Eye (tissue), 1 donor: ENCODE measurements at places on chromosomes 1 and 21.

DNA sequence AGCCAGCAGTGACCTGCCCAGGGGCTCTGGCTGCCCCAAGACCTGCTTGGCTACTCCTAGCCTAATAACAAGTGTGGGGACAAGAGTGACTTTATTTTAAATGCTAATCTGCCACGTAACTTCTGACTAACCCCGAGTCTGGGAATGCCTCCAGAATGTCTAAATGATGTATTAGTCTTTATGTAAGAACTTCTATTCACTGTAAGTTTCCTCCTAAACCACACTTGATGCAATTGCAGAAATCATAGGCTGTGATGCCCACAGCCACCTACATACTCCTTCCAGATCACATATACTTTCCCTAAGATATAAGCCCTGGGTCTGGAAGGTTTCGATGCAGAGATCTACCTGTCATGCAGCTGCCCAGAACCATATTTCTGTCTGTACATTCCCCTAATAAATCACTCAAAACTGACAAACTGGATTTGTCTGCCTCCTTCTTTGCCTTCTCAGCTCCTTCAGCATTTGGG, 5.9 kb upstream of the VPS45 start:
- no peak for DNase-seq

DNA sequence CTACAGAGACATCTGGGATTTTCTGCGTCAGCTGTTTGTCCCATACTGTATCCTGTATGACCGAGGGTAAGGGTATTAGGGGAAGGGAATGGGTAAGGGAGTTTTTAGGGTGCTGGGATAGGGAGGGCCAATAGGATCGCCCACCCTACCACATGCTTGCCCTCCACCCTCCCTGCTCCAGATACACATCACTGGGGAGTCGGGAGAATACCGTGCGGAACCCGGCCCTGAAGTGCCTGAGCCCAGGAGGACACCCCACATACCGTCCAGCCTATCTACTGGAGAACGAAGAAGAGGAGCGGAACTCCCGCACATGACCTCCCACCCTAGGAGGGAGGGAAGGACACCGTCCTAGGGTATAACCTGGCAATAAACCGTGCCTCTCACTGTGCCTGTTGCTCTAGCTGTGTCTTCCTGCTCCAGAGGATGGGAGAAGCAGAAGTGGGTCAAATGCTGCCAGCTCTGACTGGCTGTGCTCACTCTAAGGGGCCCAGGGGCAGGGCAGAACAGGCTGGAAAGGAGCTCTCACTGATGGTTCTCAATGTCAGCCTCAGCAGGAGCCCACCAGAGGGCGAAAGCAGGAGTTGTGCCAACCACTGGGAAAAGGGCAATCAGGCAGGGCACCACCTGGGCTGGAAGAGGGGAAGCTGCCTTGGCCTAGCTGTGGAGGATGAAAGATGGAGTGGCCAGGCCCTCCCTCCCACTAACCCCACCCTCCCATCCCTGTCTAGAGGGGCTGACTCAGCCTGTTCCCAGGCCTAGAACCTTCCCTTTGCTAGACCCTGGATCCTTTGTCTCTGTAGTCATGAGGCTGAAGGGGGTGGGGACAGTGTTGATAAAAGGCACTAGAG, 440 bp upstream of the LENEP start:
- DNase-seq: peak; percentile 44

- DNase-seq: no peak
Measured at GRCh38 chr1:207754974-207755700, 3.3 kb downstream of the CD46 start.

DNA sequence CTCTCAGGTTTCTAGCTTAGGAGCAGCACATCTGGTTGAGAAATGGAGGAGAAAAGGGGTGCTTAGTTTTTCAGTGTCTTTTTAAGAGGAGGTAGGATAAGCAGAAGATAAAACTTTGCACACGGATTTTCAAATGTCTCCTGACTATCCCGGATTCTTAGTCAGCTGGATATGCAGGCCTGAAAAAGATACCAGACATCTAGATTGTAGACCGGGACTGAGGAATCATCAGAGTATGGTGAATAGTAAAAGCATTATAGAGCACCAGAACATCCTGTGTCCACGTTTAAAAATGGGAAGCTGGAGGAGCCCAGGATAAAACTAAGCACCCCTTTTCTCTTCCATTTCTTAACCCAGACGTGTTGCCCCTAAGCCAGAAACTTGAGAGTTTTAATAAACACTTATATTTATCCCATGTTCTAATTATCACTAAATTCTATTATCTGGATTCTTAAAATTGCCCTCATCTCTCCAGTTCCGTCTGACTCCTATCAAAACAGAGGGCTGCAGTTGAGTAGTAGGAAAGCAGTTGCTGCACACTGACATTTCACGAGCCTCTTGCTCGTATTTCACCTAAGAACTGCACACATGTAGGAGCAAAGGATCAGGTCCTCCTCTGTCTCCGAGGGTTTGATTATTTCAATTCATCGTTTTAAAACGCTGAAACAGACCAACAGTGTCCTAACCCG, 609 bp downstream of the PIGK start:
- DNase-seq: no peak

DNA sequence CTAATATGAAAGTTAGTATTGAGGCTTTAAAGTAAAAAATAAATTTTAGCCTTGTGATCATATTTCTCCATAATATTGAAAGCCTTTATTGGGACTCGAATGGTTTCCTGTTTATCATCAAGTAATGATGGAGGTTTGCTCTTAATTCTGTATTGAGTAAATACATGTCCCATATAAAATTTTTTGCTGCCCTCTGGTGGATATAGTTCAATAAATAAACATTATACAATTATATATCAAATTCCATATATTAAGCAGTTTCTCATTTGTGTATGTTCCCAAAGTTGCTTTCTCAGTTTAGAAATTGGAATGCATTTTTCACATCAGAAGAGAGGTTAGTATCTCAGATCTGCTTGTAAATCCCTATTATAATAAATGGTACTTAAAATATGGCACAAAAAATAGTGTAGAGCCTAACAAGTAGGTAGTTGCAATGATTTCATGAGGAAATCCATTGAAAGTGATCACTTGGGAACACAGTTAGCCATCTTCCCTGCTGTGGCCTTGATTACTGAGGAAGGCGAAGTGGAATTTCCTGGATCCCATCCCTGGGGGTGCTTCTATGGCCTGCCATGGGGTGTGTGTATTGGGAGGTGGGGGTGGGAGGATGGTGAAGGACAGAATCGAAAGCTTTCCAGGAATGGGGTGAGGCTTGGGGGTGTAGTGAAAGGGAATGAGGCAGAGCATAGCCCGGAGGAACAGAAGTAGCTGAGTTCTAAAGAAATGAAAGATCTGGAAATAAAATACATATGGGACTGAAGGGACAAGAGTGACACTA, 84.1 kb upstream of the C21orf91 start:
- DNase-seq: peak; percentile 53

DNA sequence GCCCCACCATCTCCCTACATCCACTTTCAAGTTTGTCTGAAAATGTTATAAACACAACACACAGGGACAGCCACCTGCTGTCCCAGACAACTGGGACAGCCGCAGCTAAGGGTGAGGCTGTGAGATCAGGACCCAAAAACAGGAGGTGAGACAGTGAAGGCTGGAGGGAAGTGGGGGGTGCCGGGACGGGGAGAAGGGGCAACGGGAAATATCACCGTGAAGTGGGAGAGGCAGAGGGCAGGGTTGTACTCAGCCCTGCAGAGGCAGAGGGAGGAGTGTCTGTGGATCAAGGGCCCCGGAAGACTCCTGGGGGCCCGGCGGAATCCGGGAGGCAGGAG, 114.4 kb downstream of the CASZ1 start:
- DNase-seq: no peak

- DNase-seq: peak; percentile 65
Measured at GRCh38 chr1:46173361-46173856, 1.5 kb upstream of the TSPAN1 start.

DNA sequence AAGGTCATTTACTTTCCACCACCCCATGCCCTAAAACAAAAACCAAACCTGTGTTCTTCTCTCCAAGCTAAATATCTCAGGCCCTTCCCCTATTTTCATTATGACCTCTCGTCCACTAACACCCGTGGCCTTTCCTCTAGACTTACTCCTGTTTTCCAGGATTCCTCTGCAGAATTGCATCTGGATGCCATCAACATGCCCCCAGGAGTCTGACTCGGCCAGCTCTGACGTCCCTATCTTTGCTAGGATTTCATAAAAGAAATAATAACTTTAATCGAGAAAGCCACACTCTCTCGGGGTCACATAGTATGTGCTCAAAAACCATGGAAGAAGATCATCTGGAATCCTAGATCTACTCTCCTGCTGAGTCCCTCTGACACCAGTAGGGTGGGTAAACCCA, 13.5 kb downstream of the FAM89A start:
- DNase-seq: no peak

DNA sequence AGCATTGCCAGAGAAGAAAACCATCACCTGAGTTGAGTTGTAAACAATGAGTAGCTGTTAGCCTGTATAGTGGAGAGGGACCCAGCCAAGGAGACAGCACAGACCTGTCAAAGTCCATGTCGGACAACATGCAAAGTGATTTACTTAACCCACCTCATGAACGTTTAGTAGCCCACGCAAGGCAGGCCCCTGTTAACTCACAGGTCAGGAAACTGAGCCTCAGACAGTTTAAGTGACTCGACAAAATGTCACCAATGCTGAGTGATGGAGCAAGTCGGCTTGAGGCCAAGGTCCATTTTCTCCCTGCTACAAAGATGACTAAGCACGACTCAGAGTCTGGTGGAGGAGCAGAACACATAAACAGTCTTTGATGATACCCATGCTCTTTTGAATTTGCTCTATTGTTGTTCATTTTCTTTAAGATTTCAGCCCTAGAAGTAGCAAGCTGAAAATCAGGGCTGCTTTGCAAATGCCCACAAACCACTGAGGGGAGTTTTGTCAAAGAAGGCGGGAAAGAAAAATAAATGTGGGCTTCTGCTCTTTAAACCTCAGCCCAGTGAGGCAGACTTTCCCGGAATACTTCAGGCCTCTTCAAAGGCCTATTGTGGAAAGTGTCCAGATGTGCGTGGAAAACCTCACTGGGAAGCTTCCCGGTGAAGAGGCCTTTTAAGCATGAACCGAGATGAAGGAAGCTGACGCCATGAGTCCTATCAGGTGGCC, 83.8 kb upstream of the HOOK1 start:
- DNase-seq: peak; percentile 58

DNA sequence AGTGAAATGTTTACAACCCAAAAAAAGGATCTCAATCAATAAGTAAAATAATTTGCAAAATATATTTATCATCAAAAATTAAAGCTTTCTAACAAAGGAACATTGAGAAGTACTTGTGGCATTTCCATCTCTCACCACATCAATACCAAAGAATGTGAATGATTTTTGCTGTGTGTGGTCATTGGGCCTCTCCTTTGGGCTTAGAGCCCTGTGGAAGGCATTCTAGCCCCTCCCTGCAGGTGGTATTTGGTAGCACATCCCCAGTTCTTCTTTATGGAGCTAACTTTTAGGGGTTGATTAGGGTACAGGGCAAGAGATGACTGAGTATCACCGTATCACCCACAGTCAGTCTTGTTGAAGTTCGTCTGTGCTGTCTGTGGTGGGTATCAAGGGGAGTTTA, 294.1 kb upstream of the SGIP1 start:
- DNase-seq: no peak

DNA sequence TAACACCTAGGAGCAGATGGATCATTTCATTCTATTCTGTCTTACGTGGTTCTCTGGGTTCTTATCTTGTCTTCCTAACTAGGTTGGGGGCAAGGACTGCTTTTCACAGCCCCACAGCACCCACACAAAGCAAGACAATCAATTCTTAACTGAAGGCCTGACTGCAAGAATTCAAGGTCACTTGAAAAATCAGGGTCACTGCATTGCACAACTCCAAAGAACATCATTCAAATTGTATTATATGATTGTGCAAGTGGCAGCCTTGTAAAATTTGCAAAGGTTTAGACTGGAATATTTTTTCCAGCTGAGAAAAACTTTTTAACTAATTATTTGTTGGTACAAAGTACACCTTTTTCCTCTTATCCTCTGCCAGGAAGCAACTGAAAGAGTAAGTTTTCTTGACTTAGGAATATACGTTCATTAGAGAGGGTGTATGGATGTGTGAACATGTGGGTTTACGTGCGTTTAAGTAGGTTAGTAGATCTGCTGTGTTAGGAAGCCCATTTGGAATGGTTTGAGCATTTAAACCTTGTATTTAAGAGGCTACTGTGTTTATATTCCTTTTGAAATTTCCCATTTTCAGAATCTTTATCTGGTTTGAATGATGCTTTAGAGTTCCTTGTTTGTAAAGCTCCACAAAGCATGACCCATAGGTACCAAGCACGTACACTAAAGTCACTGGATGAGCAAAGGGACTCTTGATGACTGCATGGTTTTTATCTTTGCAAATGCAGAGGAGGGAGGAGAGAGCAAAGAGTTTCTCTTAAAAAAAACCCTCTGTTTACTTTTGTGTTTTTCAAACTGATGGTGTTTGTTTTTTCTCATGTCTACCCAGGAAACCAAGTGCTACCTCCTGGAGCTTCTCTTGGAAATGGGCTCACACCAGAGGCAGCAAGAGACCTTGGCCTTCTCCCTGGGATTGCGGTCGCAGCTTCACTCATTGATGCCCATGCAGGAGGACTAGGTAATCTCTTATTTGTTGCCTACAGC, 214.9 kb downstream of the FGGY start:
- DNase-seq: no peak

- no peak for DNase-seq
Measured at GRCh38 chr1:199671684-199672083, 355.8 kb upstream of the NR5A2 start.

DNA sequence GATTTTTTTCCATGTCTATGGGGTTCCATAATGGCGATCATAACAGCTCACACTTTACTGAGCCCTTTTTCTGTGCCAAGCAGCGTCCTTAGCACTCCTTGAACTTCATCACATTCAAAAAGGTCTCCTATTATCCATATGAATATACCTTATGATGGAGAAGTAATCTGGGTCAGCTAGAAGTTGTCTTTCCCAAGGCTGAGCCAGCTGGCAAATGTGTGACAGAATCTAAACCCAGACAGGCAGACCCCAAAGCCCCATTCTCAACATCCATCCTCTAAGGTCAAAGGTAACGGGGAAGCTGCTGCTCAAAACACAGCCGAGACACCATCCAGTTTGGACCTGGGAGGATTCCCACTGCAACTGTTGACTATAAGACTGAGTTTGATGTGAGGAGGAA, 249.6 kb downstream of the PRDM2 start:
- DNase-seq: no peak

DNA sequence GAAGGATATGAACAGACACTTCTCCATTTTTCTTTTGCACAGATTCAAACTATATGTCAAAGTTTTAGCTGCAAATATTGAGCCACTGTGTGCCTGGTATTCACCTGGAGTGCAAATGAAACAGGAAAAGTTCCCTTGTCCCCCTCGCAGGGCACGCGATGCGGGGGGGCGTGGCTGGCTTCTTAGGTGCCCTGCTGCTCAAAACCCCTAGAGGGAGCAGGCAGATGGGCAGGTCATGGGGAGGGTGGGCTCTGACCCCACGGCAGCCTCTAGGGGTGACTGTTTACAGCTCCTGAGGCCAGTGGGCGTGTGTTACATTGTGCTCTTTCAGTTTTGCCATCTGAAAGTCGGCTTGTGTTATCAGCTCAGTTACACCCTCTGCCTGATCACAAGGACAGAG, 931.2 kb upstream of the B3GALT2 start:
- no peak for DNase-seq

GRCh38 chr1:173095632-173096031, 44.9 kb upstream of the TNFSF18 start:
- DNase-seq: peak; percentile 2

GRCh38 chr1:224851210-224851847, 78.1 kb upstream of the DNAH14 start:
- DNase-seq: peak; percentile 57
